Activated B cell treated with CpG ODN at 0.5 μM for 24 hours (primary cell): ENCODE measurements at places on chromosomes 3 and 15.
A peak's percentile ranks its signal among the peaks of the same experiment; 100 is the strongest.

DNA sequence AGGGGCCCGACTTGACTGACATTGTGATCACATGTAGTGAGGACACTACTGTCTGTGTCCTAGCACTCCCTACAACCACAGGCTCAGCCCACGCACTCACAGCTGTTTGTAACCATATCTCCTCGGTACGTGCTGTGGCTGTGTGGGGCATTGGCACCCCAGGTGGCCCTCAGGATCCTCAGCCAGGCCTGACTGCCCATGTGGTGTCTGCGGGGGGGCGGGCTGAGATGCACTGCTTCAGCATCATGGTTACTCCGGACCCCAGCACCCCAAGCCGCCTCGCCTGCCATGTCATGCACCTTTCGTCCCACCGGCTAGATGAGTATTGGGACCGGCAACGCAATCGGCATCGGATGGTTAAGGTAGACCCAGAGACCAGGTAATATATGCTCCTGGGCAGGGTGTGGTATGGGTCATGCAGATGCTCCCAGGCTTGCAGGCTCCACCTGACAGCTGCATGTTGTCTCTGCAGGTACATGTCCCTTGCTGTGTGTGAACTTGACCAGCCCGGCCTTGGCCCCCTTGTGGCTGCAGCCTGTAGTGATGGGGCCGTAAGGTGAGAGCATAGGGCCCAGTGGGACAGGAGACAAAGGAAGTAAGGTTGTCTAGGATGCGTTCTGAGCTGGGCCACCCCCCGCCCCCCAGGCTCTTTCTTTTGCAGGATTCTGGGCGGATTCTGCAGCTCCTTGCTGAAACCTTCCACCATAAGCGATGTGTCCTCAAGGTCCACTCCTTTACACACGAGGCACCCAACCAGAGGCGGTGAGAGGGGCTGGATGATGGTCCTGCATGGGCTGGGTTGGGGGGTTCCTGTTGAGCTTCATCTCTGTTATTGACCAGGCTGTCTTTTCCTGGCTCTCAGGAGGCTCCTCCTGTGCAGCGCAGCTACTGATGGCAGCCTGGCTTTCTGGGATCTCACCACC lies 4.4 kb downstream of the DALRD3 start:
- H3K4me3 ChIP-seq = no peak overlapping the region
- H3K36me3 ChIP-seq = peaks cover 55% of the 10 kb centered on the region
- peak; percentile 57 for DNase-seq

DNA sequence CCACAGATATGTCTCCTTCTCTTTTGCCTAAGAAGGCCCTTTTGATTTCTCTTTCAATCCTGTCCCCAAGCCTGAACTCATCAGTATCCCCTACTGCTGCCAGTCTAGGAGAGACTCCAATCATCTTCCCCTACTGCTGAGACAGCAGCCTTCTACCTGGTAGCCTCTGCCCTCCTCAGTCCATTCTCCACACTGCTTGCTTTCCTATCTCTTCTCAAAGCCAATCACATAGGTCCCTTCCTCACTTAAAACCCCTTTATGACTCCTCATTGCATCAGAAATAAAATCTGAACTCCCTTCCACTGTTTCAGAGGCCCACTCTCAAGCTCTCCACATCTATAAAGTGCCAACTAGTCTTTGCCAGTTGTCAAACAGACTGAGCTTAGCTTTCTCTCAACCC lies 1081.8 kb upstream of the CFAP20DC start:
- H3K27me3 ChIP-seq = no peaks in the 10 kb centered on the region
- H3K4me1 ChIP-seq = peaks cover 3% of the 10 kb centered on the region

DNA sequence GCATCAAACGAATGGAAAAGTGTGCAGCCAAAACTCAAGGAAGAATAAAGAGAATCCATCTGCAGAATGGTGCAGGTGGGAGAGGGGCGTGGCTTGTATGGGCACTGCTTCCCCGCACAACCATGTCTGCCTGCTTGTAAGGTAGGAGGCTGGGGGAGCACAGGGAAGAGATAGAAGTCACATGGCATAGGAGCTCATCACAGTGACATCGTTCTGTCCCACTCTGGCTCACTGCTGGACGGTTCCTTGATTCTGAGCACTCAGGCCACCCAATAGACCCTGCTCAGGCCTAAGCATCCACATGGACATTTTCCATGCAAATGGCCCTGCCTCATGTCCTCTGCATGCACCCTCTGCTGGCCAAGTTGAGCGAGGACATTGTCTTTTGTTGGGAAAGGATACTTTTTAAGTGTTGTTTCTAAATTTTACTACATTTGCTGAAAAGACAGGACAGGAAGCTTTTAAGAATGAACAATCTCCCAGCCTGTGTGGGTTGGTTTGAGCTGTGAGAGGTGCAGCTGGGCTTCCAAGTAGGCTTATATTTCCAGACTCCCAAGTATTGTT lies 3.1 kb downstream of the MYLK start:
- no peak overlapping the region for H3K27ac ChIP-seq
- DNase-seq = no peak
- H3K27me3 ChIP-seq = peaks cover 34% of the 10 kb centered on the region
- H3K4me1 ChIP-seq = peaks cover 14% of the 10 kb centered on the region
- no peaks in the 10 kb centered on the region for H3K36me3 ChIP-seq
- H3K4me3 ChIP-seq = no peak overlapping the region

DNA sequence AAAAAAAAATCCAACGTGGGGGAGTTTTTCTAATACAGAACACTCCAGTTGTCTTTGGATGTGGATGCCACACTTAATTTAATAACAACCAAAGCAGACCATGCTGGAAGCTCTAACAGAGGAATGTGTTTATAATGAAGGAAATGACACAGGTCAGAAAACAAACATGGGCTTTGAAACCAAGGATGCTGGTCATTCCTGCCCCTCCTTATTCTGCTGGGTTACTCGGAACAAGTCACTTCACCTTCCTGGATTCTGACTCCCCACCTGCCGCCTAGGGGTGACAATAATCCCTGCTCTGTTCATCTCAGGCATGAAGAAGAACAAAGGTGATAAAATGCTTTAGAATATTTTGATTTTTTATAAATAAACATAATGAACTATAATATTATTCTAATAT lies 240.9 kb upstream of the ADAMTS9 start:
- H3K4me1 ChIP-seq = no peaks in the 10 kb centered on the region
- H3K36me3 ChIP-seq = no peaks in the 10 kb centered on the region
- H3K27me3 ChIP-seq = no peaks in the 10 kb centered on the region
- H3K27ac ChIP-seq = no peak overlapping the region
- H3K4me3 ChIP-seq = no peak overlapping the region
- DNase-seq = no peak

- H3K36me3 ChIP-seq = no peaks in the 10 kb centered on the region
- no peak for DNase-seq
- peaks cover 2% of the 10 kb centered on the region for H3K27me3 ChIP-seq
- no peak overlapping the region for H3K27ac ChIP-seq
Observed at GRCh38 chr3:146390957-146391356, 78.4 kb downstream of the PLSCR2 start.

DNA sequence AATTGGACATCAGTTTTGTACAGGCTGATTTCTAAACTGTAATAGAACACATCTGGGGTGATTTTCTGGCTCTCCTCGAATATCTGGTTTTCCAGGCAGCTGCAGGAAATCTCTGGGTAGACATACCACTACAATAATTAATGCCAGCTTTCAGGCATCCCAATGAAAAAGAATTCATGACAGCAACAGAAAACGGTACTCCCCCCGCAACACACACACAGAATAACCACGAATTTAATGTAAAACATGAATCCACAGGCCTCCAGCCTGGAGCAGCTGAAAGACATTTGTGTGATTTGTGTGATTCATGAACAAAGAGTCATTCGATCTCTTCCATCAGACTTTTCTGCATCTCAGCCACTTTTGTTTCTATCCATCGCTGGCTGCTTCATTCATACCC lies 262.2 kb downstream of the MAGI1 start:
- no peaks in the 10 kb centered on the region for H3K27me3 ChIP-seq
- H3K4me1 ChIP-seq = no peaks in the 10 kb centered on the region
- DNase-seq = no peak
- no peak overlapping the region for H3K4me3 ChIP-seq
- no peak overlapping the region for H3K27ac ChIP-seq

DNA sequence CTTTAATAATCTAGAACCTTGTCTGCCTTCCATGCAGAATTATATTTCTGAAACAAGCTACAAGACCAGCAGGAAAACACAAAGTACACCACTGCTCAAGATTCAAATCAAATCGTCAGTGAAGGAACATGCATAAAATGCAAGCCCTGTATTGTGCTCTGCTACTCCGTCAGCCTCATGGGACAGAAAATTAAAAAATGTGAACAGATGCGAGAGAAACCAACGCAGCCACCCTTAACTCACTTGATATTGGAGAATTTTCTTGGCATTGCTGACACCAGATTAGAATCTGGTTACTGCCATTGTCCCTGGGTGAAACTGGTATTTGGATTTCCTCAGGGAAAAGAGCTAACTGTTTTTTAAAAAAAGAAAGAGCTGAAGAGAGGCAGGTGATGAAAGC lies 23.6 kb downstream of the ANXA2 start:
- no peak for DNase-seq
- H3K36me3 ChIP-seq = peaks cover 75% of the 10 kb centered on the region
- H3K27me3 ChIP-seq = no peaks in the 10 kb centered on the region
- H3K27ac ChIP-seq = no peak overlapping the region
- no peaks in the 10 kb centered on the region for H3K4me1 ChIP-seq

DNA sequence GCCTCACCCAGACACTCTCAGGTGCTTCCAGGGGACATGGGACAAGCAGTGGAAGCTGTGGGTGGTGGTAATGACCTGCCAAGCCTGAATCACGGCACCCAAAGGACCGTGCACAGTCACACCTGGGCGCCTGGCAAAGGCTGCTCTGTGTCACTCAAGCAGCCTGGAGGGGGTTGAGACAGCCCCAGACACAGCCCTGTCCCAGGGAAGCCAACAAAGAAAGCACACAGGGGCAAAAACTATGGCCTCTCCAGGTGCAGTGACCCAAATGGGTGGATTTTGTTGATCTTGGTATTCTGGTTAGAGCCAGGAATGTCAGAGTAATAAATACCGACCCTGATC lies 15.0 kb upstream of the OCA2 start:
- no peak overlapping the region for H3K27ac ChIP-seq
- DNase-seq = no peak
- H3K4me1 ChIP-seq = no peaks in the 10 kb centered on the region
- peaks cover 72% of the 10 kb centered on the region for H3K36me3 ChIP-seq
- H3K4me3 ChIP-seq = no peak overlapping the region

- no peaks in the 10 kb centered on the region for H3K27me3 ChIP-seq
- no peaks in the 10 kb centered on the region for H3K36me3 ChIP-seq
- DNase-seq = no peak
- no peak overlapping the region for H3K27ac ChIP-seq
Observed at GRCh38 chr3:164929642-164930041, 148.7 kb downstream of the SI start.

GRCh38 chr15:37900326-37901221 lies 33.9 kb upstream of the TMCO5A start:
- no peak overlapping the region for H3K27ac ChIP-seq
- no peaks in the 10 kb centered on the region for H3K36me3 ChIP-seq
- DNase-seq = no peak
- H3K27me3 ChIP-seq = peaks cover 5% of the 10 kb centered on the region
- H3K4me1 ChIP-seq = no peaks in the 10 kb centered on the region

DNA sequence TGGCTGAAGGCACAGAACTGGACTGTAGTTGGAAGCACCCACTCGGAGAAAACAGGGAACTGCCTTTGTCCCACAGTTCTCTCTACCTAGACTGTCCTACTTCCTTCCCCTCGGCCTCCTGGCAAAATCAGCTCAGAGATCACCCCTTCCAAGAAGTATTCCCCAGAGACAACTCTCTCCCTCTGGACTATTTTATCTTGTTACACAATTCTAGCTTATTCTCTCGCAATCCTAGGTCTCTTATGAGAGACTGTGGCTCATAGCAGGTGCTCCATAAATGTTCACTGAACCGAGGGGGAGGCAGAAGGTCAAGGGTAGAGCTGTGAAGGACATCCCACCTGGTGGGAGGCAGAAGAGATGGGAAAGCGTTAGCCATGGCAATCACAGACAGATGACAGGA lies 10.6 kb downstream of the HEG1 start:
- no peak overlapping the region for H3K27ac ChIP-seq
- H3K36me3 ChIP-seq = no peaks in the 10 kb centered on the region
- H3K27me3 ChIP-seq = no peaks in the 10 kb centered on the region

DNA sequence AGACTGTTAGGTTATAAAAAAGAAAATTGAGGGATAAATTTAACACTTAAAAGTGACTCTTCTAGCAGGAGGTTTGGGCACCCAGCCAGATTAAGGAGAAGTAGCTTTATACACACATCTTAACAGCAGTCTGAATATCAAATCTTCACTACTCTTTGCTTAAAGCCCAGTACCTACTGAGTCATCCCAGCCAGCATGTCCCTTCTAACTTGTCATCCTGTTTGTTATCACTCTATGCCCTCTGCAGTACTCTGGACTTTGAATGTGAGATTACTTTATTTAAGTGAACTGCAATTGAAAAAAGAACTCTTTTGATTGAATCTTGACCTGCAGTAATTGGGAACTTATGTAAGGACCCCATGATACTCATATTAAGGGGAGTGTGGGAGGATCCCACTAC lies 77.6 kb downstream of the FHIT start:
- no peaks in the 10 kb centered on the region for H3K4me1 ChIP-seq
- no peak overlapping the region for H3K27ac ChIP-seq
- no peak overlapping the region for H3K4me3 ChIP-seq
- no peaks in the 10 kb centered on the region for H3K27me3 ChIP-seq
- H3K36me3 ChIP-seq = no peaks in the 10 kb centered on the region
- DNase-seq = no peak

GRCh38 chr3:109337393-109337792 lies at the start of gene DPPA4:
Gene DPPA4 (minus strand): TSS chr3:109337546. CDS start chr3:109337517, 29 bp downstream.
- DNase-seq = no peak
- H3K4me1 ChIP-seq = peaks cover 8% of the 10 kb centered on the region
- H3K36me3 ChIP-seq = no peaks in the 10 kb centered on the region
- peak within 1 kb of the TSS; percentile 82 for H3K4me3 ChIP-seq
- H3K27ac ChIP-seq = peak within 1 kb of the TSS; percentile 64

GRCh38 chr3:155494332-155494731 lies 200.8 kb upstream of the STRIT1 start:
- peak overlapping the region; percentile 58 for H3K4me3 ChIP-seq
- no peaks in the 10 kb centered on the region for H3K27me3 ChIP-seq
- DNase-seq = no peak
- peaks cover 21% of the 10 kb centered on the region for H3K4me1 ChIP-seq

DNA sequence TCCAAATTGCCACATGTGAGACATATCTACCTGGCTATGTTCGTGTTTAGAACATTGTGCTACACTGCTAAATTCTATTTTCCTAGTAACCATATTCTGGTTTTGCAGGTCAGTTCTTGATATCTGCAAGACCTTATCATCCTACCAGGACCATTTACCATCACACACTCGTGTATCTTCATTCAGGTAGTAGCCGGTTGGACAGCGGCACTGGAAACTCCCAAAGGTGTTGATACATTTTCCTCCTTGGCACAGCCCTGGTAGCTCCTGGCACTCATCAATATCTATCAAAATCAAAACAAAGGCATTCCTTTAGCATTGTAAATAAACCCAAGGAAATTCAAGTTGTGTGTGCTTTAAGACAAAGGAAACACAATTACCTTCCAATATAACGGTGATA lies 134.2 kb downstream of the DUT start:
- no peak overlapping the region for H3K4me3 ChIP-seq
- H3K27ac ChIP-seq = no peak overlapping the region
- H3K27me3 ChIP-seq = no peaks in the 10 kb centered on the region
